Activated CD4-positive, alpha-beta T cell treated with anti-CD3 and anti-CD28 coated beads, Interleukin-2, amount 50 U/mL, for 1 hour (primary cell): ENCODE measurements at places on chromosomes 16 and 17.

GRCh38 chr17:57521606-57522005 lies 223.5 kb downstream of the CCDC182 start:
- DNase-seq, result no peak

- DNase-seq, result peak; percentile 55
Observed at GRCh38 chr16:2983706-2984136, 3.5 kb upstream of the PKMYT1 start.

- no peak for DNase-seq
Observed at GRCh38 chr17:61463316-61464129, 11.3 kb downstream of the TBX4 start.

DNA sequence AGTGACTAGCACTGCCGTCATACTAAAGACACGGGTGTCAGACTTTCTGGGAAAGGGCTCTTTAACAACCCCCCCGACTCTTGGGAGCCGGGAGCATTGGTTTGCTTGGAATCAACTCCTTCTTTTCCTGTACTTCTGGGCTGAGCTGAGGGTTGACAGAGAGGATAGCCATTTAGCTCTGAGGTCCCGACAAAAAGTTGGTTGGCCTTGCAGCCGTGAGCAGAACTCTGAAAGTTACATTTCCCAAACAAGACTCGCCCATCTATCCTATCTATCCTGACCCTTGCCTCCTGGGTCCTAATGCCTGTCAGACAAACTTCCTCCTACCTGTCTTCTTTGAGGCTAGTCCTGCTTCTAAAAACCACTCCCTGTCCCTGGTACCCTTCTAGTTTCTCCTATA lies 460.8 kb upstream of the TOM1L1 start:
- no peak for DNase-seq

DNA sequence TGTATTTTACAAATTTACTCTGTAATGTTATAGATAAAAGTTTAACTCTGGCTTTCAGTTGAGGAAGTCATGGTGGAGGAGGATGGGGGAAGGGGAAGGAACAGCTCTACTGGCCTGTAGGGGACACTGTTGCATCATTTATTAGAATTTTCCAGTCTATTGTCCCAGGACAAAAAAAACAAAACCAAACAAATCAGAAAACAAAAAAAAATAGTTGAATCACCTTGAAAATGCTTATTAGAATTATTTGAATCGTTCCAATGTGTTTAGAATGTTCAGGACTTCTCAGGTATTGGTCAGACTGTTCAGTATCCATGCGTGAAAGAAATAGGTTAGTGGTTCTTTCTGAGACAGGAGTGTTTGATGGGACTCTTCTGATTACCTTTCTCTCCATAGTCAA lies 242.0 kb downstream of the FTO start:
- no peak for DNase-seq

DNA sequence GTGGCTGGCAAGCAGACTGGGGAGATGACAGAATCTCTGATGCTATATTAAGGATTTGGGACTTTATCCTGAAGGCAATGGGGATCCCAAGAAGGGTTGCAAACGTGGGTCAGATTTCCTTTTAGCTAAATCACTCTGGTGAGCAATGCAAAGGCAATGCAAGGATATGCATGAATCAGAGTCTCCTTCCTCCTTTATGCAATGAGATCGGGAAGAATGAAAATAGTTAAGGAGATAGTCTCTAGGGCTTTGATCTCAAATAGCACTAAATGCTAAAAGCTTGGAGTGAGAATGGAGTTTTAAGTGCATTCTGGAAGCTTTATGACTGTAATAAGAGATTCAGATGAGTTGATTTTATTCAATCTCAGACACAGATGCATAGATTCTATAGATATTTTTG lies 27.2 kb upstream of the SHISA9 start:
- no peak for DNase-seq

- peak; percentile 22 for DNase-seq
Observed at GRCh38 chr17:68777243-68777855, 176.2 kb upstream of the FAM20A start.

DNA sequence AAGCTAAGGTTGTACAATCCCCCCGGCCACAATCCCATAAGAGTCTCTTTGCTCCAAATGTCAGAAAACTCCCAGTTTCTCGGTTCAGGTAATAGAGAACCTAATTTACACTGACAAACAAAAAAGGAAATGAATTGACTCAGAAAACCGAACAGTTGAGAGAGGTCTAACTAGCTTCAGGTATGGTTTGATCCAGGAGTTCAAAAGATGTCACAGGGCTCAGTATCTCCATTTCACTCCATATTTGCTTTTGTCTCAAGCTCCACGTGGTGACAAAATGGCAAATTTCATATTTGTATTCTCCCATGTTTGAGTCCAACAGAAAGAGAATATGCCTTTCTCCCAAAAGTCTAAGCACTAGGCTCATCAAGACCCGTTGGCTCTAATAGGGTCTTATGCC lies 117.4 kb downstream of the AXIN2 start:
- no peak for DNase-seq

DNA sequence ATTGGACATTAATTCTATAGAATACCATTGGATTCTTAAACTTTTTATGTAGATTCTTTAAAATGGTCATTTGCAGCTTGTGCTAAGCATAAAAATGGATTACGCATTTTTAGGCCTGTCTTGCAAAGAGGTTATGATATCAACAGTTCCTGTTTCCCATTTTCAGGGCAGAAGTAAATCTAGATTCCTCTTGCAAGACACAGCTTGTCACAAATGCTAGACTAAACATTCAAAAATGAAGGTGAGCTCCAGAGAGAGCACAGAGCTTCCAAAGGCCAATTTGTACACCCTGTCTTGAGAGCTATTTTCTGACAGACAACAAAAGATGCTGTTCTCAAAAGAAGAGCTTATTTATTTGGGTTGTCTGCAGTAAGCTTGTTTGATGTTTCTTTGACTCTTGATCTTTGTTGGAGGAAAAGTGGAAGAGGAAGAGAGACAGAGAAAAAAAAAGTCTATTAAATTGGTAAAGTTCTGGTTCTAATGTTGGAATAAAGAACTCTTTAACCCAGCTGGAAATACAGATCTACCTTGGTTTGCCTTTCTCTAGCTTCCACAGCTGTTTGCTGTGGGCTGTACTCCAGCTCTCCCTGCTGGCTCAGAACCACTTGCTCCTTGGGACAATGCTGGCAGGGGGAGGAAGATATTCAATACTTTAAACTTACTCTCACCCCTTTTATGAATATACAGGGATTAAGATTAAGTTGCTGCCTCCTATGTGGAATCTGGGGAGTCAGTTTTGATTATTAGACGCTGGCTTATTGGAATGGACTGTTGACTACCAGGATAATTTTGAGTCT lies 651.8 kb downstream of the CDH11 start:
- DNase-seq, result no peak

DNA sequence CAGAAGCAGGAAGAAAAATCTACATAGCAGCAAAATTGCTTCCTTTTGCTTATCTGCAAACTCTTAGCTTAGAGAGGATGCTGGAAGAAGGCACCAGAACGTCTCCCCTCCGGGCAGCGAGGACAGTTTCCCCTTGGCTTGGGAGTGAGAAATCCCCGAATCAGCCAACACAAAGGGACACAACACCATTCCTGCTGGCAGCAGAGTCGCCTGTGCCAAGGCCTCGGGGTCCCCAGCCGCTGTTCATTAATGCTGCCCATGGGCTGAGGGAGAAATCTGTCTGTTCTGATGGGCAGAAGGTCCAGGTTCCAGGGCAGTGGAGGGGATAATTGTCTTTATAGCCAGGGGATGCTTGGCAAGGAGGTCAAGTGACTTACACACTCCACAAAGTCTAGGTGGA lies 38.0 kb downstream of the CACNG3 start:
- DNase-seq, result no peak

DNA sequence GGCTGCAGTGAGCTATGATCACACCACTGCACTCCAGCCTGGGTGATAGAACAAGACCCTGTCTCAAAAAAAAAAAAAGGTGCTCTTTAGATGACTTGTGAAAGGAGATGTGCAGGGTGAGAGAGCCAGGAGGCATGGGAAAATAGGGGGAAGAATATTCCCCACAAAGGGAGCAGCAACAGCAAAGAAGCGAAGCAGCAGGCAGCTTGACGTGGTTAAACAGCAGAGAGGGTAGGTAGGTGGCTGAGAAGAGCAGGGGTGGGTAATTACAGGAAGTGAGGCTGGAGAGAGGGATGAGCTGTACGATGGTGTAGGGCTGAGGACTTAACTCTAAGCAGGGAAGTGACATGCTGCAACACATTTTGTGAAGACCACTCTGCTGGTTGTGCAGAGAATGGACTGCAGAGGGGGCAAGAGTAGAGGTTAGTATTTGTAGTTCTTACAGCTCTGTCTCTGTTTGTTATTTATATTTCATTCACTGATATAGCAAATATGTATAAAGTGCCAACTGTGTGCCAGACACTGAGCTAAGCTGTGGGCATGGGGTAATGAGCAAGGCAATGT lies 1.6 kb downstream of the HEATR3 start:
- peak; percentile 15 for DNase-seq

DNA sequence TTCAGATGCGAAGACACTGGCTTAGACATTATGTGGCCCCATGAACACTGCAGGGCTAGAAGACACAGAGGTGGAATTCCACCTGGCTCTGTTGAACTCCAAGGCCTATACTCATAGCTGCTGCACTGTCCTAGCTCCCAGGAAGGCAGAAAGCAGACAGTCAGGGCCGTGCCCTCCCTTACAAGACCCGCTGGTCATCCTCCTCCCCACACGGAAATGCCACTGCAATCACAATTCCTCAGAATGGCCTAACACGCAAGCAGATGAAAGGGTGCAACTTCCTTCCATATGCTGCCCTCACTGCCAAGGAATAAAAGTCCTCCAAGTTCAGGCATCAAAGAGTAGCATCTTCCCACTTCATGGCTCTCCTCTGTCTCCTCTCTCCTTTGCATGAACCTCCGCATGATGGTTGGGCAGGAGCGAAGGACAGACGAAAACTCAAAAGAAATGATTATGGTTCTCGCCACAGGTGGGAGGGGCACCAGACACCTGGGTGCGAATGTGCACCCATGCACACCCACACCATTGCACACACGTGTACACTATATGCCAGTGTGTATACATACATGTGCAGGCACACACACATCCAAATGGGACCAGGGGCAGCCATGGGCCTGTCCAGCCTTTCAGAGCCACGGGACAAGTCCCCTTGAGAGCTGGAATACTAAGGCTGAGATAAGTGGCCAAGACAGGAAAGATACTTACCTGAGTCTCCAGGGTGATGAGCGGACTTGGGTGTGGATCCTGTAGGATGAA lies 113.3 kb downstream of the XYLT1 start:
- no peak for DNase-seq

- DNase-seq, result no peak
Observed at GRCh38 chr17:34769899-34770298, 190.5 kb downstream of the TMEM132E start.

DNA sequence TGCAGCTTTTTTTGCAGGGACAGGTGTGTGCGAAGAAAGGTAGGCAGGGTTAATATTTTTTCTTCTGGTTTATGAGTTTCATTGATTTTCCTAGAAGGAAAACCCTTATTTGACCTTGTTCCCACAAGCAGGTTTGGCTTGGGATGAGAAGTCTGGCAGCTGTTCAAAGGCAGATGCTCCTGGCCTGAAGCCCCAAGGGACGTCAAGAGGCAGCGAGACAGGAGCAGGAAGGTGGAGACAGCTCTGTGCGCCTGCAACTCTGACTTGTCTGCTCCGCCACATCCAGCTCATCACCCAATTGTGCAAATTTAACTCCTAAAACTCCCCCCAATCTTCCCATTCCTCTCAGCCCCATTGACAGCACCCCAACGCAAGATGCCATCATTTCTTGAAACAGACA lies 136.8 kb upstream of the XYLT1 start:
- DNase-seq, result no peak

- DNase-seq, result no peak
Observed at GRCh38 chr17:45123930-45124796, 8.2 kb downstream of the PLCD3 start.

GRCh38 chr16:8571061-8571596 lies 19.2 kb downstream of the TMEM114 start:
- DNase-seq, result no peak

GRCh38 chr17:850851-851763 lies 69.0 kb downstream of the MRM3 start:
- no peak for DNase-seq

DNA sequence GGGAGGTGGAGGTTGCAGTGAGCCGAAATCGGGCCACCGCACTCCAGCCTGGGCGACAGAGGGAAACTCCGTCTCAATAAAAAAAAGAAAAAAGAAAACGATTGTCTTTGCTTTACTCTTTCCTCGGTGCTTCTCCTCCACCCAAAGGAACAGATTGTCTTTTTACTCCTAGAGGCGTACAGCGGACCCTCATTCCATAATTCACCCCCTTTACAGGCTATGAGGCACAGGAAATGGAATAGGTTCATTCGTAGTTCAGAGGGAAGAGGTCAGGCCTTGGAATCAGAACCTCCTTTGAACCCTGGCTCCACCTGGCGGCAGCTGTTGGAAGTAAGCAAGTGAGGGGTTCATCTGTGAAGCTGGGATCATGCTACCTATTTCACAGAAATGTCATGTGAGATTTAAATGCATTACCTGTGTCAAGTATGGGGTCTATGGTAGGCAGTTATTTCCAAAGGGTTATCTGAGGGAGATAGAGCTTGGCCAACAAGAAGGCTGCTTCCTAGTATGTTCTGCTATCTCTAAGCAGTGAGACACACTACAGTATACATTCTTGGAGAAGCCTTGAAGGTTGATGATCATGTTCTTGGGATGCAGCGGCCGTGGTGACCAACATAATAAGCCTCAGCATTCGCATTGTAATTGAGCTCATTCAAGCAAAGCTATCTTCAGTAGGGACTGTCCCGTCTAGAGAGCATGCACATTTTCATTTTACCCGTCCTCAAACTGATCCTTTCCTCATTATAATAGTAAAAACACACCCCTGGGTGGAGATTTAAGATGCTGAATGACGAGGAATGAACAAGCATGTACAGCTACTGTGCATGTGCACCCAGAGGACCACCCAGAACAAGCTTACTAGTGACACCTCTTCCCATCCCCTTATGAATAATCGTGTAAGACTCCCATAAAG lies 18.7 kb upstream of the ZNF689 start:
- DNase-seq, result peak; percentile 91

DNA sequence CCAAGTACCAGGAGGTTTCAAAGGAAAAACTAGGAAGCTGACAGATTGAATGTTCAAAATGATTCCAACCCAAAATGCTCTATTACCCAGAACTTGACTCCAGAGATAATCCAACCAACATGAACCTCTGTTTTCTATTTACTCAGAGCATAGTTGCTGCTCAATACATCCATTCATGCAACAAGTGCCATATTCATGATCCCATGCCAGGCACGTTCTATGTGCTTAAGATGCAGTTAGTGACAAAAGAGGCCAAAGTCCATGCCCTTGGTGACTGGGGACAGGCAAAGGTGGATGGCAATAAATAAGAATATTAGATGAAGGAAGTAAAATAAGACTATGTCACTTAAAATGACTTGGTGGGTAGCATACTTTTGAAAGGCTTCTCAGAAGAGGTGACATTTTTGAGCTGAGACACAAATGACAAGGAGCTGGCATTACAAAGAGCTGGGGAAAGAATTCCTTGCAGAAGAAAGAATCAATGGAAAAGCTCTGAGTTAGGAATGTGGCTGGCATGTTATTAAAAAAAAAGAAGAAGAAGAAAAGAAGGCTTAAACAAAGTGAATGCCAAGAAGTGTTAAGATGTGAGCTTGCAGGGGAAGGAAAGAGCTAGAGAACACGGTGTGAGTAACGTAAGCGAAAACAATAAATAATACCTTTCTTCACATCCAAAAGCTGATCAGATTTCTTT lies 34.5 kb downstream of the TOX3 start:
- no peak for DNase-seq
